Activated CD4-positive, alpha-beta T cell treated with anti-CD3 and anti-CD28 coated beads, Interleukin-2, Interleukin-4, amounts not matched to agents 100 ng/mL and 50 ng/mL, durations not matched to agents 16 hours and 8 hours (primary cell): ENCODE measurements at places on chromosomes 16 and 17.

DNA sequence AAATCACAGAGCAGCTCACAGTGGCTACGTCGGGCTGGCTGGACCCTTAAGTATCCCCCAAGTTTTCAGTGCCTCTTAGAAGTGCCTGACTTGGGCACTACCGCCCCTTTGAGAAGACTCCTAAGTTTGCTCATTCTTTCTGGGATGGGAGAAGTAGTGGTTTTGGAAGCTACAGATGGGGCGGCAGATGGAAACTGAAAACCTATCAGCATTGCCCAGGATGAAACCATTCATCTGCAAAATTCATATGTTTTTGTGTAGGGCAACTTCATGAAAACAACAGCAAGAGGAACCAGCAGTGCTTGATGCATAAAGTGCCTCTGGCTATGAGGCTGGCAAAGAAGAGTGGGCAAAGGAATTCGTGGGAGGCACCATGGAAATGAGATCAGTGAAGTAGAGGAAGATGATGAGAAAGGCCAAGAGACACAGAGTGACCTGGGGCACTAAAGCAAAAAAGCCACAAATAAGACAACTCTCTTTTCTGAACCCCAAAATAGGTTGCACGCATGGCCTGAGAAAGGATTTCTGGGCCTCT is 277.1 kb downstream of the XYLT1 start:
- DNase-seq, result no peak

DNA sequence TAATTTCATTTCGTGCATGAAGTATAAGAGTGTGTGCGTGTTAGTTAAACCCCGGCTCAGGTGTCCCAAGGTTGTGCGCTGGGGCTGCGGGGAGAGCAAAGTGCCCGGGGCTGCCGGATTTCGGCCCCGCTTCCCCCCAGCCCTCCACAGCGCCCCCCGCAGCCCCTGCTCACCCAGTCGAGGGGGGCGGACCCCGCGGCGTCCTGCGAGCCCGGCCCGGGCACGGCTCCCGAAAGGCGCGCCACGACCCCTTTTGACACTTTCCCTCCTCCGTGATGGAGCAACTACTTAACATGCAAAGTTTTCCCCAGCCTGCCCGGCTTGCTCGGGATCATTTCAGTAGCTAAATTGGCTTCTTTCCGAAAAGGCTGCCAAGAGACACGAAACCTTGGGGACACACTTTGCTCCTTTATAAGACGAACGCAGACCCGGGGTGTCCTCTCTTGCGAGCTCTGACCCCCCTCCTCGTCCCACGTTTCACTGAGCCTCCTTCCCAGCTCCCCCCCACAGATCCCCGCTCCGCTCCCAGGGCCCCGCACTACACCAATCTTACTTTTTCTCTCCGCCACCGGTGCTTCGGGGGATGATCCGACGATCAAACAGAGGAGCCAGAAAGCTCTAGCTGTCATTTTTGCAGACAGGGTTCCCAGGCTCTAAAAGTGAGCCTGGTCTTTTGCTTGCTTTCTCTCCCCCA is 552 bp downstream of the C17orf58 start:
- DNase-seq, result no peak

DNA sequence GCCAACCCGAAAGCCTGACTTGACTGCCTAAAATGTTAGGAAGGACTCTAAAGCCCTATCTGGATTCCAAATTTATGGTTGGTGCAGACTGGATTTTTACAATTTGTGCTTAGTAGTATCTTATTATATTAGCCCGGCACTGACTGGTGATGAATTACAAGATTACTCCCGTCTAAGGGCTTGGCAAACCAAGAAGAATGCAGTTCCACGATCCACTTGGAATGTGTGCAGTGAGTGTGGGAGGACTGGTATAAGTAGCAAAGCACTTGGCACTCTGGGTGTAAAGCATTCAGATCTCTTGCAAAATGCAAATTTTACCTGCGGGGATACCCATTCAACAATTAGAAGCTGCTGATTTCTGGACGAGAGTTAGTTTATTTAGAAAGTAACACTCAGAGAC is 539.4 kb downstream of the MAF start:
- DNase-seq, result no peak

GRCh38 chr17:10195090-10195805 is 3.2 kb downstream of the GAS7 start:
- no peak for DNase-seq

DNA sequence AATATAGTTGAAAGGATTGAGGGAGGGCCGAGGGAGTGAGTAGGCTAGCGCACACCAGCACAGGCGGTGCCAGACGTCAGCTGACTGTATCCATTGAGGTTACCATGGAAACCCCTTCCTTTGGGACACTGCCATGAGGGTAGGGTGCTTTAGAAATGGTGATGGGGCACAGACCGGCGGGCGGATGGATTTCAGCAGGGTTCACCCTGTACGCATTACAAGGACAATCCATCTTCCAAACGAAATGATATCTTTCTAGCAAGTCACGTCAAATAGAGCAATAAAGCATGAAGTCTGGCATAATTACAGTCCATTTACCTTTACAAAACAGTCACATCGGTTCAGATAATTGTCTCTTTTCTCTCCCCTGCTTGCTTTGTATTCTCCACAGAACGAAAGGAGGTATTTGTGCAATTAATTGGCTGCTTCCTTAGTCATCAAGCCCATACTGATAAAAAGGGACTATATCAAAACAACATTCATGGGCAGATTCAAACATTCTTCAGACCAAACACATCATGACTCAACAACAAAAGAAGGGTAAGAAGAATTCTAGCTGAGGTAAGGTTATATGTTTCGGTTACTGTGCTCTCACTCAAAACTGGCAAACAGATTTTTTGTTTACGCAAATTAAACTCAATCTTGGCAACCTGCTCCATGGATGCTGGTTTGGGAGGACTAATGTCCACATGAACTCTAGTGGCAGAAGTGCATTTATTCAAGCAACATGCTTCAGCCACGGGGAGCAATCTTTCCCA is 140.6 kb downstream of the CDK5R1 start:
- DNase-seq, result no peak

- DNase-seq, result no peak
Observed at GRCh38 chr16:12096157-12096777, 119.7 kb downstream of the SNX29 start.

- peak; percentile 77 for DNase-seq
Observed at GRCh38 chr17:50200457-50201275, 765 bp downstream of the COL1A1 start.

DNA sequence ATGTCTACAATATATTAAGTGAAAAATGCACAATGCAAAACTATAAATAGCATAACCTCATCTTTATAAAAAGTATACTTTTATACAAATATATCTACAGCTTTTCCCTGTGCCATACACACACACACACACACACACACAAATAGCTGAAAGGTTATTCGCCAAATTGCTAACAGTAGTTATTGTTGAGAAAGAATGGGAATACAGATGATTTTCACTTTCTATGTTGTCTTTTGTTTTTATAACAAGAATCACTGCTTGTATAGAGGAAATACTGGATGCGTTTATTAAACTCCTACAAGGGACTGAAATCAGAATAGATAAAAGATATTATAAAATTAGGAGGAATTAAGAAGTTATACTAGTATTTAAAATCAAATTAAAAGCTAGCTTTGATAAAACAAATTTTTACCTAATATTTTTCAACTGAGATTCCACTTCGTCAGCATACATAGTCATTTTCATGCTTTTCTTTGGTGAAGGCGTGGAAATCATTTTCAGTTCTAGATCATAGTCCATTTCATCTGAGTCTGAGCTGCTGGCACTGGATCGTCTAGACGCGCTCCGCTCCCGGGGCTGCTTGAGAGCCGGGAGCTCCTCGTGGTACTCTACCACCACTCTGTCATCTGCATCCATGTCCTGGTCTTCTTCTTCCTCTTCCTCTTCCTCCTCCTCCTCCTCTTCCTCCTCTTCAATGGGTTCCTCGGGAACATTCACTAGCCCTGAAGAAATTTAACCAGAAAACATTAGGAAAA is 17.0 kb upstream of the ITGAE start:
- DNase-seq, result no peak

GRCh38 chr16:47571049-47571448 is 109.9 kb downstream of the PHKB start:
- DNase-seq, result no peak

DNA sequence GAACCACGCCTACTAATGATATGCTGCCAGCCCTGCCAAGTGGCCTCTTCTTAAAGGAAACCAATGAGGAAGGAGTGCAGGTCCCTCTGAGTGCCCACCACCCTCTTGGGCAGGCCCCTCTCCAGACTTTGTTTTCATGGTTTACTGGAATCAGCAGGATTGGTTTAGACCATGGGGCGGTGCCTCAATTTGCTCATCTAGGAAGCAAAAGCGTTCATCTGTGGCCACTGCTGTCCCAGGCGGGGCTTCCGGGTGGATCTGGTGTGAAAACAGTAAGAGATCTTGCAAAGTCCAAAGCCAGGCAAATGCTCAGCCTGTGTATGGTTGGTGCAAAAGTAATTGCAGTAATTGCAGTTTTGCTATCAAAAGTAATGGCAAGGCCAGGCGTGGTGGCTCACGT is 71.3 kb downstream of the AMFR start:
- no peak for DNase-seq

GRCh38 chr16:3148256-3149192 is 13.7 kb downstream of the ZNF213 start:
- DNase-seq, result no peak

DNA sequence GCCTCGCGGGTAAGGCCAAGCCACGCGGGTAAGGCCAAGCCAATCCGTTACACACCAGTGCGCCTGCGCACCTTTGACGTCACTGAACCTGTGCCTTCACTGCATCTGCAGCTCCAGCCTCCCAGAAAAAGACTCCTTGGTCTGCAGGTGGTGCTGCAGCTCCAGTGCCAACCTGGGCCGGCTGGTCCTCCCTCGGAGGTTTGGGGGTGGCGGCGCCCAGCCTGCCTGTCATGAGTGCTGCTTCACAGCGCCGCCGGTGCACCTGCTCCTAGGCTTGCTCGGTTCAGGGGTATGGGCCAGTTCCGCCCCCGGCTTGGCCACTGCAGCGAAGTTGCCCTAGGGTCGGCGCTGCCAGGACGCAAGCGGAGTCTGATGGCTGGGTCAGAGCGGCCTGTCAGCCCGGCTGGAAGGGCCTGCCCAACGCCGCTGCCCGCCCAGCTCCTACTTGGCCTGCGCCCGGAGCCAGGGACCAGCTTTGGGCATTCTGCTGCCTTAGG is 146.6 kb downstream of the USP22 start:
- no peak for DNase-seq

DNA sequence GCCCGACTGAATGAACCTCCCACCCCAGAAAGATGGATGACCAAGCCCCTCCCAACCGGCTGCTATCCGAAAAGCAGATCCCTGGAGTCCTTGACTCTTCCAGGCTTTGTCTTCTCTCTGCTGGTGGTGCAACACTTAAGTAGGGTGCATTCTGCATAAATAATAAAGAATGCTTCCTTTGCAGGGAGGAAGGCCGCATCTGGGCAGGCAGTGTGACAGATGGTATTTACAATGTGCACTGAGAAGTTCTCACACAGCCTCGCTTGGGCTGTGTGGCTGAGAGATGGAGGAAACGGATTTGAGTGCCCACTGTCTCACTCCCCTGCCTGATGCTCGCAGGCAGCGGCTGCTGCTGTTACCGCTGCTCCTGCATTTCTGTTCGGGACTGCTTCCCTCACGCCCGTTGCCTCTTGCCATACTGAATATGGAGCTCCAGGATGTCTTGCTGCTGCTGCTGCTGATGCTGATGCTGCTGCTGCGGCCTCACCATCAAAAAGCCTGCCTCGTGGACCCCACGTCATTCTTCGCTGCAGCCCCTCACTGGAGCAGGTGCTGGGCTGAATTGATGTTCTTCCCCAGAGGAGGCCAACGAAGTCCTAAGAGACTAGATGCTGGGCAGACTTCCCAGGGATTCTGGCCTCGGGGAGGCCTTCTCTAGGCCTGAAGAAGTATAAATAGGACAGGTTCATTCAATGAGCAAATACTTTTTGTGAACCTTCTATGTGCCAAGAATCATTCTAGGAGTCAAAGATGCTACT is 7.1 kb upstream of the RHBDL3 start:
- DNase-seq, result no peak

- DNase-seq, result peak; percentile 18
Observed at GRCh38 chr17:2195729-2196128, 107.9 kb downstream of the SMG6 start.

DNA sequence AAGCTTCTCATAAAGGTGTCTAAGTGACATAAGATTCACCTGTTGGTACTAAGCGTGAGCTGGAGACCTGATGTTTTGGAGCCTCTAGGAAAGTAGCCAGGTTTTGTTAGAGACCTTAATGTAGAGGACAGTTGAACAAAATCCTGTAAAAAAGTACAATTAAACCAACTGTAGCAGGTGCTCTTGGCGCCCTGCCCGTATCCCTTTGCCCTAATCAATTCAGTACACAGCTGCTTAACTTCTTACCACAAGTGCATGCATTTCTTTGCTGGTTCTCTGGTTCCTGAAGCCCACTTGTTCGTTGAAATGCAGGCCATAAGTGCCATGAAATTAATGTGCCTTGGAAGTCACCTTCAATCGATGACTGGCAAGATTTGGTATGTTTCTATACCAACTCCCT is 24.4 kb downstream of the GLP2R start:
- DNase-seq, result no peak

GRCh38 chr17:80498242-80498919 is 22.0 kb upstream of the NPTX1 start:
- no peak for DNase-seq

DNA sequence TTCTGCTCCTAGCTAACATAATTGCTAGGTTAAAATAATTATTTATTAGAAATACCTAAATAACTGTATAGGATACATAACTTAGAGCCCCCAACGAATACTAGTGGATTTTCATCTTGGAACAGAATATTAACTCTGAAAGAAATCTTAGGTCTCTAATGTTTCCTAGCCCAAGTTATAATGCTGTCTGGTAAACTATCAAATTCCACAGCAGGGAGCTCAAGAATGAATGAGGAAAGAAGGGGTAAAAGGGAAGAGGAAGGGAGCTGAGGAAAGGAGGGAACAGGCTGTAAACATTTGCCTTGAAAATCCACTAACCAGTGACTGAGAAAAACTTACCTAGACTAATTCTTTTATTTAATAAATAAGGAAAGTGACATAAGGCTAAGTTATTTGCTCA is 93.2 kb upstream of the NACA2 start:
- DNase-seq, result no peak

DNA sequence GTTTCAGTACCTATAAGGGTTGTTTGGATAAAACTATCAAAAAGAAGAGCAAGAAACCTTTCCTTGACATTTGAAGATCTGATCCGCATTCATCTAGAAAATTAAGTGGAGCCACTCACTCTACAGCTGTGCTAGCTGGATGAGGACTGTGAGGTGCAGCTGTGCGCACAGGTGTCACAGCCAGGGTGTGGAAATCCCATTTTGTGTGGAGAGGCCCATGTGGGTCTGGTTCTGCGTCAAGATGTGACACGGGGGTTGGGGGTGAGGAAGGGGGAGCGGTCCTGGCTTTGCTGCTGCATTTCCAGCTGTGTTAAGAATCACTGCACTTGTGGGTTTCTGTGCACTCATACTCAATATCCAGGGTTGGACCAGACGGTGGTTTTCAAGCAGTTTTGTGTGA is 70.7 kb downstream of the CLEC16A start:
- DNase-seq, result no peak

DNA sequence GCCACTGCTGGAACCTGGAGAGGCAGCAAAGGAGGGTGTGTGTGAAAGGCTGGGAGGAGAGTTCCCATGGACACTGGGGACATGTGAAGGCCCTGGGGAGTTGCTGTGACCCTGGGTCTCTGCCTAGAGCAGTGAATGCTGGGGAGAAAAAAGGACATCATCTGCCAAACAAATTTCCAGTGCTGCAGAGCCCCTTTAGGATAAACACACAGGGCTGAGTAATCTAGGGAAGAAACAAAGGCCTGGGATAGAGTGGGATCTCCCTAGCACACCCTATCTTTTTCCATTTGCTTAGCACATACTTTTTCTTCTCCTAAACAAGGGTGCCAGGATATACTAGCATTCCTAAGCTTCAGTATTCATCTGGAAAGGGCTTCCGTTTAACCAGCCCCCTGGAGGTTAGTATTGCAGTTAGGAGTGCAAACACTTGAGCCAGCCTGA is 3.3 kb upstream of the HIGD1B start:
- no peak for DNase-seq
